Uterus (tissue), 4 donors: ENCODE measurements at places on chromosomes 12 and 14. TPM values are rescaled to one million over a fixed set of nuclear protein-coding genes. Genes with fewer than 3 reads are reported as not detected.

ZDHHC22 gene
- not detected for total RNA-seq

- no peaks in the 10 kb centered on the region for H3K4me1 ChIP-seq
- no peak overlapping the region for H3K4me3 ChIP-seq
- H3K27ac ChIP-seq = no peak overlapping the region
- H3K36me3 ChIP-seq = no peaks in the 10 kb centered on the region
- no peak for DNase-seq
- H3K27me3 ChIP-seq = peaks cover 6% of the 10 kb centered on the region
Measured at GRCh38 chr12:132471011-132471857, 18.7 kb upstream of the FBRSL1 start.

DNA sequence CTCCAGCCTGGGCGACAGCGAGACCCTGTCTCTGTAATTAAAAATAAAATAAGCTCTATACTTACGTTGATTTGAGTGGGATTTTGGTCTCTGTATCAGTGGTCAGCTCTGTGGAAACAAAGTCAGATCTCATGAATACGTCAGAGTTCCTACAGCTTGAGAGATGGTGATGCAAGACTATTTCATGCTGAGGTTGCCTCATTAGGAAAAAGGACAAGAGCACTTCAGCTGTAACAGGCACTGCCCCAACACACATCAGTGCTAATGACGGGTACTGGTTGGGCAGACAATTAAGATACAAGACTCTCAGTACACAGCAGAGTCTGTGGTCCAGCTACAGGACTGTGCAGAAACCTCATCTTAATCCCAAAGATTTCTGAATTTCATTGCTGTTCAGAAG, 246.4 kb upstream of the AMIGO2 start:
- H3K4me1 ChIP-seq = no peaks in the 10 kb centered on the region
- no peak overlapping the region for H3K27ac ChIP-seq

TAS2R14 gene
- total RNA-seq = 8.5 TPM

CD163L1 gene
- total RNA-seq = not detected

GRCh38 chr14:63224196-63224595, 20.0 kb downstream of the RHOJ start:
- no peaks in the 10 kb centered on the region for H3K36me3 ChIP-seq
- no peak overlapping the region for H3K4me3 ChIP-seq

DNA sequence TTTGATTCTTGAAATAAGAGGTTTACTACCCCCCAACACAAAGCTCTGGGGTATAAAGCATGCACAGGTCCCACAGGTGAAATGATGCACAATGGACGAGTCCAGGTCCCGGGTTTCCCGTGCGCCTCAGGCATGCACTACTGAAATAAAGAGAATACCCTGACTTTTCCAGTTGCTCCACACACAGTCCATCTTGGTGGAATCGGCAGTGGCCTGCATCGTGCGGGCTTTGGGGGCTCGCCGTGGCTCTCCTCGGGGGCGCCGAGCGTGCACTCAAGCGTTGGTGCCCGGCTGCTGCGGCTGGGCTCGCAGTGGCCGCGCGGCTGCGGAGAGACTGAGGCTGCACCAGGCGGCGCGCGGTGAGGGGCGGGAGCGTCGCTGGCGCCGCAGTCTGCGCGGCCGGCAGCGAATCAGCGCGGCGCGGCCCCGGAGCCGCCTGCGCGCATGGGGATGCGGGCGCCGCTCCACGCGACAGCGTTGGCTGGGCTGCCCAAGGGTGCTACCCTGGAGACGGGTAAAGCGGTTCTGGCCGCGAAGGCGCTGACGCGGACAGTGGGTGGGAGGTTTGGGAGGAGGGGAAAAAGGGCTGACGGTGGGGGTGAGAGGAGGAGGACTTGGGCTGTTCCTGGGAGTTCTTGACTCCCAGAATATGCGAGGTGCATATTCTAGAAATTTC, 53.8 kb upstream of the CCDC175 start:
- H3K27me3 ChIP-seq = peaks cover 8% of the 10 kb centered on the region
- DNase-seq = no peak
- no peaks in the 10 kb centered on the region for H3K4me1 ChIP-seq
- H3K4me3 ChIP-seq = no peak overlapping the region

DNA sequence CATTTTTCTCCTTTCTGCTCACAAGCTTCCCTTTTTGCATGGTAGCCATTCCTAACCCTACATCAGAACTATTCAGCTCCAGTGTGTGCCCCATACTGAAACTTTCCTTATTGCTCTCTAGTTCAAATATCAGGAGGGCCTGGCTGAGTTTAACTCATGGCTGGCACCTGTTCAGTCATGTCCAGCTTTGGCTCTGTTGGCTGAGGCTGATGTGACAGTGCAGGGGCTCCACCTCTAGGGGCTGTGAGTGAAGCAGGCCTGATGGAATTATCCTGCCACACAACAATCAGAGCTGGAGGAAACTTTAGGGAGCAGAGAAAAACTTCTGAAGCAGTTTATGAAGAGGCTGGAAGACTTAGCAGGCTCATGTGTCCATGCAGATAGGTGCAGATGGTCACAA, 8.5 kb downstream of the COQ6 start:
- H3K4me3 ChIP-seq = no peak overlapping the region
- no peak overlapping the region for H3K27ac ChIP-seq
- DNase-seq = no peak
- no peaks in the 10 kb centered on the region for H3K27me3 ChIP-seq

DNA sequence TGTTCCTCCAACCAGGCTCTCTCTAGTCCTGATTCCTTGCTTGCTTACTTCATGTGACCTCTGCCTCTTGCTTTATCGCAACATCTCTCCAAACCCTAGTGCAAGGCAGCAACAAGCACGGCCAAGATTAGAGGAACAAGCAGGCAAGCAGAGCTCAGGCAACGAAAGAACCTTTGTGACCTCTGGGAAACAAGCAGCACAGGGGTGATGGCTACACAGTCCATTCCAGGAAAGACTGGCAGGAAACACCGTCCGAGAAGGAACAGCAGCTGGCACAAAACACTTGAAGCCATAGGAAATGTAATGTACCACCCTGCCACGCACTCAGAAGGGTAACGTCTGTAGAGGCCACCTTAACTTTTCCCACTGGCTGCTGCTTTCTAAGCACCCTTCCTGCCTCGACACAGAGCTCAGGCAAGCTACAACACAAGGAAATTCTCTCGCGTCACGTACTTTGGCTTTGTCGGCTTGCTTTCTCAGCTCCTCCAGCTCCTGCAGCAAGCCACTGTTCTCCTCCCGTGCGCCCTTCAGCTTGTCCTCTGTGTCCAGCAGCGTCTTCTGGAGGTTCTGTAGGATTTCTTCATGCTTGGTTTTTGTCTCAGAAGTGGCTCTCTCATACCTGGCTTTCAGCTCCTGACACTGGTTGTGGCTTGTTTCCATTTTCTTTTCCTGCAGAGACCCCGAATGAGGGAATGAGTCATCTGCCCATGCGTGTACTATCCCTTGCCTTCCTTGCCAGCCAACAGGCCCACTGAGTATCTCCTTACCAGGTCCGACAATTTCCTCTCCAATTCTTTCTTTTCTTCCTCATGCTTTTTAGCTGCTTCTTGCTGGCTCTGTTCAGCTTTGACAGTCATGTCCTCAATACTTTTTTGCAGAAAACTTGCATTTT, 61.4 kb upstream of the VPS33A start:
- no peaks in the 10 kb centered on the region for H3K27me3 ChIP-seq
- no peaks in the 10 kb centered on the region for H3K4me1 ChIP-seq
- DNase-seq = no peak
- H3K4me3 ChIP-seq = no peak overlapping the region
- H3K27ac ChIP-seq = no peak overlapping the region
- H3K36me3 ChIP-seq = no peaks in the 10 kb centered on the region

PRH2 gene
- total RNA-seq = not detected

GRCh38 chr12:20000229-20000849, 368.0 kb upstream of the PDE3A start:
- DNase-seq = no peak
- no peaks in the 10 kb centered on the region for H3K36me3 ChIP-seq
- no peak overlapping the region for H3K27ac ChIP-seq
- no peak overlapping the region for H3K4me3 ChIP-seq
- H3K27me3 ChIP-seq = no peaks in the 10 kb centered on the region
- H3K4me1 ChIP-seq = no peaks in the 10 kb centered on the region

DNA sequence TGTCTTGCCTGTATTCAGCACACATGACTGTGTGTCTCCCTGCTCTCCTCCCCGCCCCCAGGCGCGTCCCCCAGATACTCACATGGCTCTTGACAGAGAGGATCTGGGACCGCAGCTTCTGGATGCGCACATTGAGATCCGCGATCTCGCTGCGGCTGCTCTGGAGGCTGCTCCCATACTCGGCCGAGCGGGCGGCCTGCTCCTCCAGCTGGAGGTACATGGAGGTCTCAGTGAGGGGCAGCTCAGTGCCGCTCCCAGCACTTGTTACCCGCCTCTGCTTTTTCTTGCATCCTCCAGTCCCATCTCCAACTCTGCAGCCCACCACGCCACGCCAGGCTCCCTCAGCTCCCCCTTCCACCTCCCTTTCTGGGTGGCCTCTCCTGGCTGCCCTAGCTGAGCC, 18.9 kb downstream of the KRT80 start:
- H3K27me3 ChIP-seq = no peaks in the 10 kb centered on the region
- no peak overlapping the region for H3K27ac ChIP-seq
- H3K36me3 ChIP-seq = no peaks in the 10 kb centered on the region
- no peak for DNase-seq
- no peak overlapping the region for H3K4me3 ChIP-seq
- no peaks in the 10 kb centered on the region for H3K4me1 ChIP-seq

- H3K4me1 ChIP-seq = no peaks in the 10 kb centered on the region
- no peak overlapping the region for H3K27ac ChIP-seq
- H3K4me3 ChIP-seq = no peak overlapping the region
- no peaks in the 10 kb centered on the region for H3K36me3 ChIP-seq
- no peaks in the 10 kb centered on the region for H3K27me3 ChIP-seq
Measured at GRCh38 chr14:20551606-20552005, 9.2 kb downstream of the RNASE9 start.

DNA sequence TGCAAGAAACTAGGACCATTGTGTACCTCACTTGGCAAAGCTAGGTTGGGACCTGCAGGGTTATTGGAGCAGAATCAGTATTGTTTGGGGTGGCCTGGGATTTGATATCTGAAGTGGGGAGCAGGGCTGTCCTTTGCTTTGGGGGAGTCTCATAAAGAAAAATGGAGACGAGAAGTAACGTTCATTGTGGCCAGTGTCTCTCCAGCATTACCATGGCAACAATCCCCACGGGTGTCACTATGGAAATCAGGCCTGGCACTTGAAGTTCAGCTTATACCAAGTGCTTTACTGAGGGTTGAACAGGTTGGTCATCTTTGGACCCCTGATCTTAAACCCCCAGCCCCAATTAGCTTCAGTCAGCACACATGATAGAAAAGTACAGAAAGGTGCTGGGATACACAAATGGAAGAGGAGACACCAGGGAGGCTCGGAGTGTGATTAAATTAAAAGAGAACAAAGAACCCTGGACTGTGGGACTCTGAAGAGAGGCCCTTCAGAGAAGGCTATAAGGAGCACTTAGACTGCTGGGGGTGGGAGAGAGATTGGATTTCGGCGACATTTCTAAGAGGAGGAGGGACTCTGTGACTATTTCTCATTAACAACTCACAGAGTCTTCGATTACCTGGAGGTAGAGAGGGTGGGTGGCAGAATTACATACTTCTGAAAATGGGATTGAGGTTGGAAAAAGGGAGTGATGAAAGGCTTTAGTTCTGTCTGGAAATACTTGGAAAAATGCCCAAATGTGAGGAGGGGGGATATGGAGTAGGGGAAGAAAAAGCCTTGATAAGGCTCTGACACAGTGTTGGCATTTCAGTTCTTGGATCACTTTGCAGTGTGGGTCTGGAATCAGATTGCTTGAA, 3.7 kb downstream of the KIF5A start:
- H3K27me3 ChIP-seq = no peaks in the 10 kb centered on the region
- no peak overlapping the region for H3K4me3 ChIP-seq
- DNase-seq = no peak
- H3K36me3 ChIP-seq = no peaks in the 10 kb centered on the region
- H3K27ac ChIP-seq = no peak overlapping the region

GRCh38 chr12:885701-886100, 63.8 kb downstream of the RAD52 start:
- DNase-seq = no peak
- no peaks in the 10 kb centered on the region for H3K27me3 ChIP-seq
- no peak overlapping the region for H3K27ac ChIP-seq
- no peaks in the 10 kb centered on the region for H3K4me1 ChIP-seq
- no peak overlapping the region for H3K4me3 ChIP-seq
- H3K36me3 ChIP-seq = no peaks in the 10 kb centered on the region

GRCh38 chr12:18718462-18718861, 19.4 kb downstream of the PLCZ1 start:
- DNase-seq = no peak
- H3K27ac ChIP-seq = no peak overlapping the region
- H3K36me3 ChIP-seq = no peaks in the 10 kb centered on the region
- H3K4me1 ChIP-seq = no peaks in the 10 kb centered on the region
- H3K4me3 ChIP-seq = no peak overlapping the region

DNA sequence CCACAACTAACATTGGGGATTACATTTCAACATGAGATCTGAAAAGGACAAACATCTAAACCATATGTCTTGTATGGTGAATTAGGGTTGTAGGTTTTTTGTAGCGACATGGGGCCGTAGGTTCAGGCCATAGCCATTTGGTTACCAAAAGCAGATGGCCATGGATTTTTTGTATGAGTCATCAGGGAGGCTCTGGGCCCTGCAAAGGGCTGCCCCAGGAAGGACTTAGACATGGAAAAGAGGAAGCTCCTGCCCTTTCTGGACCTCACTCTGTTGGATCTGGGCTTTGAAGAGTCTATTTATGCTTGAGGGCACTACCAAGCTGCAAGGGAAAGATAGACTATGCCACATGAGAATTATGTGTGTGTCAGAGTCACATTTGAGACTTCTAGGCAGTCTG, 89.3 kb upstream of the DHRS4 start:
- no peaks in the 10 kb centered on the region for H3K36me3 ChIP-seq
- H3K27ac ChIP-seq = no peak overlapping the region
- no peaks in the 10 kb centered on the region for H3K4me1 ChIP-seq
- no peak for DNase-seq
